Amniotic stem cell (primary cell): ENCODE measurements at places on chromosomes 13 and 19.

DNA sequence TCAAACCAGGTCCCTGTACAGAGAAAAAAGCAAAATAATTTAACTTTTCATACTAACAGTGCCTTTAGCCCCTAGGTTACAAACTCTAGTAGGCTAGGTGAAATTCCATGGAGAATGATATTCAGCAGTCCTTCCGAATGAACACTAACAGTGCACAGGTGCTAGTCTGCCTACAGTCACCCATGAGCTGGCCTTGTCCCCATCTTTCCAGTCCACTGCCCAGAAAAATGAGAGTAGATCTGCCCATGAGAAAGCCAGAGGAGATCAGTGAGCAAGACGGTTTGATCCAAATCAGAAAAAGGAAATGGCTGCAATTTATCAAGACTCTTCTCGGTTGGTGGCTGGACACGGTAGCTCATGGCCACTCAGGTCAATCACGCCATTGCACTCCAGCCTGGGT is 524.9 kb downstream of the FGF9 start:
- no peak for DNase-seq

DNA sequence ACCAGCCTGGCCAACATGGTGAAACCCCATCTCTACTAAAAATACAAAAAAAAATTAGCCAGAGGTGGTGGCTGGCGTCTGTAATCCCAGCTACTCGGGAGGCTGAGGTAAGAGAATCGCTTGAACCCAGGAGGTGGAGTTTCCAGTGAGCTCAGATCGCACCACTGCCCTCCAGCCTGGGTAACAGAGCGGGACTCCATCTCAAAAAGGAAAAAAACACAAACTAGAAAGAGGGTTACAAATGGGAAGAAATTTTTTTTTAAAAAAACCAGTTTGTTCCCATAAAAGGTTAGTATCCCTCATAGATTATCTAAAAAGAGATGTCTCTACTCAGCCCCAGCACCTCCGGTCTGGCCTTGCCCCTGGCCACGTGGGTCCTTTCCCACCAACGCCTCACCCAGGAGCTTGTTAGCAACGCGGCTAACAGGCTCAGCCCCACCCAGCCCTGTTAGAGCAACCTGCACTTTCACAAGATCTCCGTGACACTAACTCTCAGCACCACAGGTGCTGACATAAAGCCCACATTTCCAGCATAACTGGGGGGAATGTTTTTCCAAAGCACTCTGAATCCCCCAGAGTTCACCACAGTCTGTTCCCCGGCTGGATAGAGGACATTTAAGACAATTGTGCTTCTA is 4.3 kb downstream of the DMKN start:
- no peak for DNase-seq

- DNase-seq = no peak
Measured at GRCh38 chr13:21689097-21689496, 18.2 kb downstream of the FGF9 start.

DNA sequence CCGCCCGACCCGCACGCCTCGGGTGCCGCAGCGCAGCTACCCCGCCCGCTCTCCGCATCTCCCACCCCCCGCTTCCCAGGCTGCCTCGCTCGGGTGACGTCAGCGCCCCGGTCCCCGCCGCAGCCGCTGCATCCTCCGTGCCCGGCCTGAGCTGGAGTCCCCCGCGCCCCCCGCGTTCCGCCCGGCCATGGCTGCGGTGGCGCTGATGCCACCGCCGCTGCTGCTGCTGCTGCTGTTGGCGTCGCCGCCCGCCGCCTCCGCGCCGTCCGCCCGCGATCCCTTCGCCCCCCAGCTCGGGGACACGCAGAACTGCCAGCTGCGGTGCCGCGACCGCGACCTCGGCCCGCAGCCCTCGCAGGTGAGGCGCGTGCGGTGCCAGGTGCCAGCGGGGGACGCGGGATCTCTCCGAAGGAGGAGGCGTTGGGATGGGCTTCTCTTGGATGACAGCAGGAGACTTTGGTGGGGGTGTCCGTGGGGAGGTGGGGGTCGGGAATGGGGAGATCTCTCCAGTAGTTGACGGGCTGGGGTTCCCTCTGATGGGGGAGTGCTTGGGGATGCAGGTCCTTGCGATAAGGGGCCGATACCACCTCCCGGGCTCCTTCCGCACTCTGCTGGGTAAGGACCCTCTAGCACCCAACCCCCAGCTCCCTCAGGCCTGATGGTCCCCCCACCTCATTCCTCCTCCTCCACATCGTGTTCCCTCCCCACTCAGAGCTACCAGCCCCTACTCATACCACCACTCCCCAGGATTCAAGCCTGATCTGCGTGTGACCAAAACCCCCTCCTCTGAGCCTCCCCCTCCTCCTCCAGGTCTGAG is at the start of gene TMEM59L:
TMEM59L (plus strand) TSS at position 99 of the 817 bp plus-strand sequence; CDS start at position 188, 89 bp downstream.
- DNase-seq = no peak

GRCh38 chr13:70457474-70457873 is 349.2 kb upstream of the KLHL1 start:
- DNase-seq = no peak

DNA sequence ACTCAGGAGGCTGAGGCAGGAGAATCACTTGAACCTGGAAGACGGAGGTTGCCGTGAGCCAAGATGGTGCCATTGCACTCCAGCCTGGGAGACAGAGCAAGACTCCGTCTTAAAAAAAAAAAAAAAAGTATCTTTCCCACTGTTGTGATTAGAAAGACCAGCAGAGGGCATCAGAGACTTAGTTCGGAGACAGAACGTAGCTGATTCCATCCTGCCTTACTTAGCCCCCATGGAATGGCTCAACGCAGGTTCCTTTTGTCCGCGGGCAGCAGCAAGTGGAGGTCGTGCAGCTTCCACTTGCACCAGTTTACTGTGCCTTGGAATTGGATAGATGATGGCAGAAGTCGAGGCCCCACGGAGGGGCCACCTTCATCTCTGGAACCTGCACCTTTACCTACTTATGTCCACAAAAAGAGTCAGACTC is 8.1 kb downstream of the TIMM29 start:
- peak; percentile 74 for DNase-seq

GRCh38 chr13:29937841-29938240 is 87.4 kb upstream of the UBL3 start:
- DNase-seq = no peak

- DNase-seq = no peak
Measured at GRCh38 chr19:11364935-11365334, 9.5 kb upstream of the SWSAP1 start.

- DNase-seq = no peak
Measured at GRCh38 chr13:45374917-45375316, 33.9 kb upstream of the TPT1 start.

DNA sequence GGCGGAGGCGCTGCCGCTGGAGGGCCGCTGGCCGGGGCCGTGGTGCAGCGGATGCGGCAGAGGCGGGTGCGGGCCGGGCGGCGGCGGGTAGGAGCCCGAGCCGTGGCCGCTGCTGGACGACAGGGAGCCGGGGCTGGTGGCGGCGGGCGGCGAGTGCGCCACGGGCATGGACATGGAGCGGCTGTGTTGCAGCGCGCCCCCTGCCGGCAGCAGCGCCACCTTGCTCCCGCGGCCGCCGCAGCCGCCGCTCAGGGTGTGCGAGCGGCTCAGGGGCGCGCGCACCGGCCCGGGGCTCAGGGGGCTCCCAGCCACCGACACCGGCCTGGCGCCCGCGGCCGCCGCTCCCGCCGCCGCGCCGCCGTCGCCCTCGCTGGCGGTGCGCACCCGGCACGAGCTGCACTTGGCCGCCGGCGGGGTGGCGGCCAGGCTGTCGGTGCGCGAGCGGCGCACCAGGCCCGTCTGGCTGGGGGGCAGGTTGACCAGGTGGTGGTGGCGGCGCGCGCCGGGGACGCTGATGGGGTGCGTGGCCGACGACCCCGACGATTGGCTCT is 1.7 kb downstream of the IRS2 start:
- DNase-seq = peak; percentile 15

GRCh38 chr19:29896802-29897201 is 45.2 kb upstream of the URI1 start:
- no peak for DNase-seq

DNA sequence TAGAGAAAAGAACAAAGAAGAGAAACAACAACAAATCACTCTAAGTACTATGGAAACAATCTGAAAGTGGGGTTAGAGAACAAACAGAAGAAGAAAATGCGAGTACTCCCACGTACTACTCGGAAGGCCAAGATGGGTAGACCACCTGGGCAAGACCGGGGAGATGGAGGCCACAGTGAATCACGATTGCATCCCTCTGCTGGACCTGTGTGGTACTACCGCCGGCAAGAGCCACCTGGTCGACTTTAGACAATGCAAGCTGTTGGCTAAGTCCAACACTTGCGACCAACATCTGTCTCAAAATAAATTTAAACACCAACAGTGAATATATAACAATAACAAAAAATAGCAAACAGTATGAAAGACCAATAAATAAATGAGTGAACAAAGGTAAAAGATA is 45.5 kb upstream of the ZNF91 start:
- no peak for DNase-seq

GRCh38 chr19:45876161-45876410 is 9.9 kb downstream of the IRF2BP1 start:
- no peak for DNase-seq

DNA sequence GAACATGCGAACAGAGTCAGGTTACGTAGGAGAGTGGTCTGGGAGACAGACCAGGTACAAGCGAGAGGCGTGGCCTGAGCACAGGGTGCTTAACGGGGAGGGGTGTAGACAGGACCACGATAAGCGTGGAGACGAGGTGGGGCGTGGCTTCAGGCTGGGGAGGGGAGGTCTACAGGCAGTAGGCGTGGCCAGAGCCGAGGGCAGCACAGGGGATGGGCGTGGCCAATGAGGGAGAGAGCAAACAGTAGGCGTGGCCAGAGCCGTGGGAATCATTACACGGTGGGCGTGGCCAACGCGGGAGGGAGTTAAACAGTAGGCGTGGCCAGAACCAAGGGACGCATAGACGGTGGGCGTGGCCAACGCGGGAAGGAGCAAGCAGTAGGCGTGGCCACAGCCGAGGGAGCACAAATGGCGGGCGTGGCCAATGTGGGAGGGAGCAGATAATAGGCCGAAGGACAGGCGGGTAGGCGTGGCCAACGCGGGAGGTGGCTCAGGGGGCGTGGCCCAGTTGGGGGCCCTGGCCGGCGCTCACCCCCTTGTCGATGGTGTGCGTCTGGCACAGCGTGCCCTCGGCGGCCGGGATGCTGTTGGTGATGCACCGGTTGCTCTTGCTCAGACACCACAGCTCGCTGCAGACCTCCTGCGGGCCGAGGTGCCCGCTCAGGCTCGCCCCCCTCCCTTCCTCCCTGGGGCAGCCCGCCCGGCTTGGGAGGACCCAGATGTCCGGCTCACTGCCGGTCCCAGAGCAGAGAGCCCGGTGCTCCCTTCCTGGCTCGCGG is 15.2 kb upstream of the MYO1F start:
- peak; percentile 94 for DNase-seq
